ENCODE measurements at places on chromosomes 11 and 22.

GRCh38 chr11:85755285-85755684 is 55.7 kb downstream of the SYTL2 start:
- no peak for DNase-seq

- no peak for DNase-seq
Observed at GRCh38 chr22:41638124-41638523, 17.0 kb downstream of the XRCC6 start.

GRCh38 chr11:114321621-114322257 is 25.5 kb downstream of the NNMT start:
- no peak for DNase-seq

GRCh38 chr22:37626144-37626543 is 13.3 kb upstream of the SH3BP1 start:
- peak; percentile 63 for DNase-seq

GRCh38 chr11:109929308-109929707 is 163.9 kb upstream of the ZC3H12C start:
- no peak for DNase-seq

DNA sequence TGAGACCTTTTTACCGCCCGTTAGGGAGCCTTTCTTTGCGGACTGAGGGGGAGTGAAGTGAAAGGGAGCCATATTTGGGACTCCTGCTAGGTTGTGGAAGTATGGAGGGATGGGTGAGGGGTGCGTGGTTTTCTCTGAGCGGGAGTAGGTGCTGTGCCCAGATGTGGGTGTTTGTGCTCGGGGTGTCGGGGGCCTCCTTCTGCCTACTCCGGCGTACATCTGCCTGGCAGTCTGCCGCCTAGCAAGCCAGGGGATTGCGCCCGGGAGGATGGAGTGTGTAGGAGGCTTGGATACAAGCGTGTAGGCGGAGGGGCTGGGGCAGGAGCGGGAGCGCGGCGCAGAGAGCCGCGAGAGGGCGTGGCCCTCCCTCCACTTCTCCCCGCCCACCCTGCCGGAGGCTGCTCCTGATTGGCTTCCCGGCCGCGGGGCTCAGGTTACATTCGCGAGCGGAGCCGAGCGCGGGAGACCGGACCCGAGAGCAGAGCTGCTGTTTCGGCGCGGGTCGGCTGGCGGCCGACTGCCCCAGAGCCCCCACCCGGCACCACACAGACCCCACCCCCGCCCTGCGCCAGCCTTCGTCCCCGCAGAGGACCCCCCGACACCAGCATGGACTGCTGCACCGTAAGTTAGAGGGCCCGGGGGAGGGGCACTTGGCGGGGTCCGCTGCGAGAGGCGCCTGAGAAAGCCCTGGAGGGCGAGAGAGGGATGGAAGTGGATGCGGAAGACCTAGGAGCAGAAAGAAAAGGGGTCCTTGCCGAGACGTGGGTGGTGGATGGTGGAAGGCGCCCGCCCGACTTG is at the start of gene NRGN:
Gene NRGN, plus strand, starts transcription at position 464 of the 798 bp plus-strand sequence. Its CDS starts 143 bp downstream, at position 607.
- peak; percentile 96 for DNase-seq

GRCh38 chr11:76658231-76658630 is 12.3 kb downstream of the LRRC32 start:
- no peak for DNase-seq

DNA sequence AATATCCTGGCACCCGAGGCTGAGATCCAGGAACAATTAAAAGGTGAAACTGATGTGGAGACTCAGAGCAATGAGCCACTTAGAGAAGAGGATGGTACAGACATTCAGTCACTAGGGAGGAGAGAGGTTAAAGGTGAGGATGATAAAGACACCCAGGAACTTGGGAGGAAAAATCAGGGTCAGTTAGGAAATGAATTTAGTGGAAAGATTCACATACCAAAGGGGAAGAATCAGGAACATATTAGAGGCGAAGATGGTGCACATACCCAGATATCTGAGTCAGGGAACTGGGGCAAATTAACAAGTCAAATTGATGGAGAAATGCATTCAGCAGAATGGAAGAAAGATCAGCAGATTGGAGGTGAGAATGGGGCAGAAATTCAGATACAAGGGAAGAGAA is 4.1 kb upstream of the MEI1 start:
- no peak for DNase-seq

DNA sequence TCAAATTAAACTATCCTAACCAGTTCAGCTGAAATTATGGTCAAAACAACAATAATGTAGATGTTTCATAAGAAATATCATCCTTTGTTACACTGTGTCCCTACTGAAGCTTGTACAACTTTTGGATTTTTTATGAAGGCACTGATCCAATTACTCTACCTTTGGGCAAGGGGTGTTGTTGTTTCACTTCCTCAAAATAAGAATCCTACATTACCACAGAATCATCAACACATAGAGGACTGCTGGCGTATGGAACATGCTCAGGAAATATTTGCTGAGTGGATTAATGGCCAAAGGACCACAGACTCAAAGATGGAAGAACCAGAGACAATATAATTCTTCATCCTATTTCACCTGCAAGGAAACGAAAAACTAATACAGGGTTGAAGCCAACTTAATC is 907.5 kb upstream of the CCDC90B start:
- DNase-seq: no peak

- no peak for DNase-seq
Observed at GRCh38 chr22:33220476-33221080, 162.4 kb upstream of the SYN3 start.

- no peak for DNase-seq
Observed at GRCh38 chr11:102553835-102554282, 23.3 kb upstream of the MMP7 start.

DNA sequence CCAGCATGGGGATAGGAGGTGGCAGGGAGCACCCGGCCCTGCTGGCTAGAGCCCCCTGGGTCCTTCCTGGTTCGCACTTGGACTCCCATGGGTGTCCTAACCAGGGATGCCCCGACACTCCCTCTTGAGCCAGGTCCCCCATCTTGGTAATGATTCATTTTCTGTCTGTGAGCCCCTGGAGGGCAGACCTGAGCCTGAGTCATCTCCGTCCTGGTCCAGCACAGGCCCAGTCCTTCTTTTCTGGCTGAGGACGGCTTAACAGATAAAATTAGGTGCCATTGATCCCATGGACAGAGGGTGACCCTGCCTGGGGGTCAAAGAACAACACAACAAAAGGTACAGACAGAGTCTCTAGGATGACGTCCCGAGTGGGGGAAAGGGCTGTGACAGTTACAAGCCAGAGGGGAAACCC is 3.5 kb downstream of the RHOD start:
- DNase-seq: peak; percentile 51

DNA sequence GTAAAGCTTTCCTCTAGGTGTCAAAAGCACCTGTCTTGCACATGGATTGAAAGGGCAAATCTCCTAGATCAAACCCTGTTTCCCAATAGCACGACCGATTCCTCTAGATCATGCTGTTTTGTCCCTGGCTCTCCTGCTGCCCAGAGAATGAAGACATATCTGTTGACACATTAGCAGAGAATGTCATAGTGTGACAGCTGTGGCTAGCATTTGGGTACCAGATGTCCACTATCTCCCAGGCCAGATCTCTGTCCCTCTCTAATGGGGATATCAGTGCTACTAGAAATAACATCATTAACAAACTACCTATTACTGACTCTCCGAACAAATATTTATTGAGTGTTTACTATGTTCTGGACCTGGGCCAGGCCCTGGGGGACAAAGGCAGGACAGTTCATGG is 72.4 kb upstream of the ISX start:
- no peak for DNase-seq

DNA sequence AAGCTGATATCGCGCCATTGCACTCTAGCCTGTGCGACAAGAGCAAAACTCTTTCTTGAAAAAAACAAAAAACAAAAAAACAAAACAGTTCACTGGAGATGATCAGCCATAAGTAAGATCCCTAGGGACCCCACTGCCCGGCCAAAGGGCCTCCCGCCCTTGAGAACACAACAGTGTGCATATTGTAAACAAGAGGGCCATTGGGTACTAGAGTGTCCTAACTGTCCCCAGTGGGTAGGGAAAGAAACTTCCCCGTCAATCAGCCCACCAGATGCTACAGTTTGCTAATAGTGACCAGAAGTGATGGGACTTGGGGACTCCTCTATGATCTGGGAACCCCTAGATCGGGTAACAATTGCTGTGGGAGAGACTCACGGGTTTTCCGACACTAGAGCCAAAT is 3.7 kb upstream of the ACY3 start:
- no peak for DNase-seq

- peak; percentile 71 for DNase-seq
Observed at GRCh38 chr22:37018815-37019308, 385 bp downstream of the TST start.

DNA sequence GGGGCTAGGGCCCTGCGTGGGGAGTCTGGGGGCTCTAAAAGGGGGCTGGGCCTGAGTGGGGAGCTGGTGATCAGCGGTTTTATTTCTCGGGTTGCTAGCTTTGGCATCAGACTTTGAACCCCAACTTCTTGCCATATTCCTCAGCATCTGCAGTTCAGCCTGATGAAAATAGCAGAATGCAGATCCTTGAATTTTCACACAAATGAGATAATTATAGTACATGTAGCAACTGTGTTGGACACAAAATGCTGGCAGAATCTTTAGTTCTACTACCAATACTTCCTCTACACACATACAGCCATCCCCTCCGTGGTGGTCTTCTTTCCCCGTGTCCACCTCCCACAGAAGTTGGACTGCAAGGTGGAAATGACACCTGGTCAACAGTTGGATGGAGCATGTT is 1.5 kb downstream of the ZC3H7B start:
- DNase-seq: no peak

- DNase-seq: peak; percentile 25
Observed at GRCh38 chr11:95711162-95711944, 78.2 kb downstream of the FAM76B start.

- no peak for DNase-seq
Observed at GRCh38 chr11:34252015-34252414, 105.8 kb downstream of the ABTB2 start.

GRCh38 chr11:125593114-125593820 is 615 bp downstream of the STT3A start:
- DNase-seq: peak; percentile 66

DNA sequence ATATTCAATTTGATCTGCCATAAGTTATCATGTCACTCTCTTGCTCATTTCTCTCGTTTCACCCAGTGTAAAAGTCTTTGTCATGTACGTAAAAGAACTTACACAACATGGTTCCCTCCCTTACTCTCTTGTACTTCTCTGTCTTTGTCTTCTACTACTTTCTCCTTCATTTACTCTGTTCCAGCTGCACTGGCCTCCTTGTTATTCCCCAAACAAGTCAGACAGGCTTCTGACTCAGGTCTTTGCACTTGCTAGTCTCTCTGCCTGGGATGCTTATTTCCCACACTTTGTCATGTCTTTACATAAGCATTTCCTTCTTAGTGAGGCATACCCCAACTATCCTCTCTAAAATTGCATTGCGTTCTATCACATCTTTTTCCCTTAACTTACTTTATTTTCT is 117.3 kb downstream of the CYP2R1 start:
- DNase-seq: no peak

DNA sequence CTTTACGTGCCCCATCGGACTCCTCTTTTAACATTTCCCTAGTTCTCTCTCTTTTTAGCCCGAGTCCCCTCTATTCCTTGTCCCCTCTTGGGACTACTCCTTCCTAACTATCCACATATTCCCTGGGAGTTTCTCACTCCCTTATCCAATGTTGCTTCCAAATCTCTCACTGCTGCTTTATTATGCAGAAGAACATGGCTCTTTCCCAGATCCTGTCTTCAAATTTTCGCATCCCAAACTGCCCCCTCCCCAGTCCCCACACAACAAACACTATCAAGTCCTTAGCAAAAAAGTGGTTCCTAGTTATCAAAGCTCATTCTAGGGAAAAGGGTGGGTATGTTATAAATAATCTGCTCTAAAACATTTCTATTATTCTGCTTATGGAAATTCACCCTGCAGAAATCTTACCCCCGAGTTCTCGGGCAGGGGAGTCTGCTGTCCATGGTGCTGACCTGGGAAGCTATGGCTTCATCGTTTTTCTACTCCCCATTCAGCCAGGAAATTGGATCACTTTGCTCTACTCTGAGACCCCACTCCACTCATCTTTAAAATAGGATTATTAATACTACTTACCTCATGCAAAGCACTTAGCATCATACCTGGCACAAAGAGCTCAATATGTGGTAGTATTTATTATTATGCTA is 393.5 kb downstream of the BUD13 start:
- peak; percentile 78 for DNase-seq

GRCh38 chr11:47340980-47341775 is 11.3 kb downstream of the MYBPC3 start:
- no peak for DNase-seq

DNA sequence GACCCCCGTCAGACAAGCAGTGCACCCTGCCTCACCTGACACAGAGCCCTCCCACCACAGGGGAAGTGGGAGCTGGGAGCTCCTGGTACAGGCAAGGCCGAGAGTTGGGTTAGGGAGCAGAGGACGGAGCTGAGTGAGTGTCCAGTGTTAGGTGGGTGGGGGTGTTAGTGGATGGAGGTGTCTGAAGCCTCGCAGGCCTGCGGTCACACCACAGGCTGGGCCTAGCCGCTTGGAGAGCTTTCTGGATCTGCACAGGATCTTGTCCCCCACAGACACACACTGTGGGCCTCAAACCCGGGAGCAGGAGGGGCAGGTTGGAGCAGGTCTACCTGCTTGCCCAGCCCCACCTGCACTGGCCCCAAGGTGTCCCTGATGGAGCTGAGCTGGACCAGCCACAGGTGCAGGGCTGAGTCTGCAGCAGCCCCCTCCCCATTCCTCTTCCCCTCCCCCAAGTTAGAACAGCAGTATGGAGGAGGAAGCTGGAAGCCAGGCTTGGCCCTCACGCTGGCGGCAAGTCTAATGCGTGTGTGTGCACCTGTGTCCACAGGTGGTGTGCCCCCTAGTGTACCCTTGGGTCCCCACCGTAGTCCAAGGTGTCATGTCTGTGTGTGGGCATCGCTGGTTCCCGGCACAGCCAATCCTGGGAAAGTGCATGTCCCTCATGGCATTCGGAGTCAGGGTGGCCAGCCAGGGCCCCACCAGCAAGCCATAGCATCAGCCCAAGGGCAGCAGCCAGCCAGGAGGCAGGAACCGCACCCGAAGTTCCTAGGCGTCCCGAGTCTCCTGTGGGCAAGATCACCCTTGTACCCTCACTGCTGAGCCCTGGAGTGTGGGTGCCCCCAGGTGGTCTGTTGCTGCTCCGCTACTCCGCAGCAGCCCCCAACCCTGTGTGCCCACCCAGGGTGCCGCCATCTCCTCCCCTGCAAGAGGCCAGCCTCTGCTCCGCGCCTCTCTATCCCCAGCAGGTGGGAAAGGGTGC is 2.0 kb upstream of the GATD1 start:
- DNase-seq: no peak

DNA sequence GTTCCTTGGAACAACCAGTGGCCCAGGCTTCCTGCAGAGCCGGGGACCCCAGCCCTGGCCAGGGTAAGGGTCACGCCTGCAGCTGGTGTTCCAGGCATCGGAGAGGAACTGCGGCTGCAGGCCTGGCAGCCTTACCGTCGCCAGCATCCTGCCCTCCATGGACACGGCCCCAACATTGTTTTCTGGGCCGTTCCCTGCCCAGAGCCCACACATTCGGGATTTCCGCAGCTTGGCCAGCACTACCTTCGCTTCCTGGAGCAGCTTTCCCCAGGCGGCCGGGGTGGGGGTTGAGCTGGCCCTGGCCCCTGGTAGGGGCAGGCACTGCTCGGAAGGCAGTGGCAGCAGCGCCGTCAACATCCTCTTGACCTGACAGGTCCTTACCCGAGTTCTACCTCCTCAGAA is 17.7 kb downstream of the TXN2 start:
- no peak for DNase-seq

GRCh38 chr11:10452211-10452767 is 2.8 kb upstream of the AMPD3 start:
- DNase-seq: no peak

GRCh38 chr11:16299884-16300782 is 56.2 kb downstream of the SOX6 start:
- no peak for DNase-seq

GRCh38 chr11:46845440-46845739 is 690 bp downstream of the CKAP5 start:
- no peak for DNase-seq
